ENCODE measurements at places on chromosomes 5 and 9.

DNA sequence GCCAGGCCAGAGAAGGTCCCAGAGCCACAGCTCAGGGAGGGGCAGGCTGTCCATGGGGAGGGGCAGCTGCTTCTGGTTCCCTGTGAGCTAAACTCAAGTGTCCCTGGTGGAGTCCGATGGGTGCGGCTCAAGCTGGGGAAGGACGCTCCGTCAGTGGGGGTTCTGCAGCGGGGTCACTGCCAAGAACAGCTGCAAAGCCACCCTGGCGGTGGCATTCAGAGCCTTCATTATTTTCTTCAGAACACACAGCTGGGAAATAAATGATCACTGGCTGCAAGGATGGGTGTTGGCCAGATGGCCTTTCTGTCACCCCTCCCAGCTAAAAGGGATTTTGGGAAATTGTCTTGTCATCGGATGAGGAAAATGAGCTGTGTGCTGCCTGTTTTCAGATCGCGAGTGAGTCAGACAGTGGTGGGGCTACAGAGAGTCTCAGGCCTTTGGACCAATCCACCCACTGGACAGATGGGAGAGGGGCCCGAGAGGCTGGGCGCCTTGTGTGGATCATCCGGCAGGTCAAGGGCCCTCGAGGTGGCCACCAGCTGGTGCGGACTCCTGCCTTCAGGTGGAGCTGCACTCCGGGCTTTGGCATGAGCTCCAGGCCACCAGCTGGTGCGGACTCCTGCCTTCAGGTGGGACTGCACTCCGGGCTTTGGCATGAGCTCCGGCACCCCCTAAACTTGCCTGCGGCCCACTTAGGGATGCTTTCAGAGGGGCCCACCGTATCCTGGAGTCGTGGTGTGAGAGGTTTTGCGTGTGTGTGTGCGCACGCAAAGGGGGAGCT is 17.9 kb upstream of the GFPT2 start:
- no peak for DNase-seq

DNA sequence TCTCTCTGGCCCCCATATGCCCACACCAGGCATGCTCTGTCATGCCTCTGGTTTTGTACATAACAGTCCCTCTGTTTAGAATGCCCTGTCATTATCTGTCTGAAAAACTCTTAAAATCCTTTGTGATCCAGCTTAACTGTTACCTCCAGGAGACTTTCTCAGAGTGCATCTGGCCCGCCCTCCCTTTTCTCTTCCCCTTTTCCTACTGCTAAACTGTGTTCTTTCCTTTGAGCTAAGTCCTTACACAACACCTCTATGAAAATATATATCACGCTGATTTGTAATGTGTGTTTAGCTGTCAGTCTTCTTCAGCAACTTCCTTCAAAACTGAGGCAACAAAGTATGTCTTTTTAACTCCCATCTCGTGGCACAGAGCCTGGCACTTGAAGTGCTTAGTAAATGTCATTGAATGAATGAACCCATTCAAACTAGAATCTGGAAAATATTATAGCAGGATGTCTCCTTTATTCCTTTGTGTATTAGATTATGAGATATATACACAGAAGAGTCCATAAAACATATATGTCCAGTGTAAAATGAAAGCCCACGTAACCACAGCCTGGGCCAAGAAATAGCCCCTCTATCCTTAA is 166.2 kb upstream of the KLF9 start:
- DNase-seq = no peak

DNA sequence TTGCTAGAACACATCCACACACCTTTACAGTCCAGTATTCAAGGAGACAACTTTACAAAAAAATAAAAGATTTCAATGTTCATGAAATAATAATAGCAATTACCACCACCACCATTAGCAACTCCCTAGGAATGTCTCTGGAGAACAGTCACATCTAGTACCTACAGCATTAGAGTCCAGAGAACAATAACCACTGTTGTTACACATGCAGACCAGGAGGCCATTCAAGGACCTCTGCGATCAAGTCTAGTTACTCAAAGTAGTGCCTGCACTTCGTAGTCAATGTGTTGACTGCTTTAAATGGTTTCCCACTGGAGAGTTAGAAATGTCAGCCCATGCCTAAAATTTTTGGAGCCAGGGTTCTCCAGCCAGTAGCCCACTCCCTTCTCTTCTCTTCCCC is 244.4 kb downstream of the DEPDC1B start:
- no peak for DNase-seq

- no peak for DNase-seq
Observed at GRCh38 chr5:92916036-92916435, 665.0 kb downstream of the NR2F1-AS1 start.

- no peak for DNase-seq
Observed at GRCh38 chr9:75149841-75150241, 61.5 kb downstream of the OSTF1 start.

- peak; percentile 49 for DNase-seq
Observed at GRCh38 chr9:28699632-28700031, 1126.4 kb upstream of the C9orf72 start.

- DNase-seq = no peak
Observed at GRCh38 chr5:67253911-67254310, 57.3 kb upstream of the CD180 start.

GRCh38 chr9:109013679-109014607 is 644 bp upstream of the CTNNAL1 start:
- DNase-seq = peak; percentile 87

- no peak for DNase-seq
Observed at GRCh38 chr9:36928210-36928609, 105.9 kb downstream of the PAX5 start.

GRCh38 chr9:136411378-136411777 is 920 bp downstream of the PMPCA start:
- DNase-seq = no peak

GRCh38 chr9:131735238-131736128 is 4.4 kb downstream of the RAPGEF1 start:
- no peak for DNase-seq

- no peak for DNase-seq
Observed at GRCh38 chr5:112822456-112822855, 38.6 kb upstream of the SRP19 start.

GRCh38 chr5:74903165-74903787 is 37.1 kb upstream of the FAM169A start:
- peak; percentile 30 for DNase-seq

- DNase-seq = no peak
Observed at GRCh38 chr5:139394654-139395566, at the start of gene PROB1. TSS of gene PROB1 (minus strand) at chr5:139395104. CDS start at chr5:139395081, 23 bp downstream.

- DNase-seq = no peak
Observed at GRCh38 chr5:98205691-98206461, 567.6 kb upstream of the RGMB start.

GRCh38 chr5:4576908-4577307 is 563.2 kb upstream of the ADAMTS16 start:
- no peak for DNase-seq

GRCh38 chr9:121350993-121351561 is 19.0 kb downstream of the STOM start:
- DNase-seq = no peak

DNA sequence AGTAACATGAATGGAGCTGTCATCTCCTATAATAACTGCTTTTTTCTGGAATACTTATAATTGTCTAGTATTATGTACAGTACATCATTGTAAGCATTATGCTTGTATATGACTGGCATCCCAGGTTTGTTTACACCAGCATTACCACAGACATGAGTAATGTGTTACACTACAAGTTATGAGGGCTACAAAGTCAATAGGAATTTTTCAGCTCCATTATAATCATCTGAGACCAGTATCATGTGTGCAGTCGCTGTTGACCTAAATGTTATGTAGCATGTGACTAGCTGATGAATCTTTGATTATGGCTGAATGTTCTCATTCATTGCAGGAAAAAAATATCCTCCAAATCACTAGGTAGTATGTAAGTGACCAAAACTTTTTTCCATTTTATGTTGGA is 2.2 kb downstream of the ZCCHC9 start:
- DNase-seq = no peak

DNA sequence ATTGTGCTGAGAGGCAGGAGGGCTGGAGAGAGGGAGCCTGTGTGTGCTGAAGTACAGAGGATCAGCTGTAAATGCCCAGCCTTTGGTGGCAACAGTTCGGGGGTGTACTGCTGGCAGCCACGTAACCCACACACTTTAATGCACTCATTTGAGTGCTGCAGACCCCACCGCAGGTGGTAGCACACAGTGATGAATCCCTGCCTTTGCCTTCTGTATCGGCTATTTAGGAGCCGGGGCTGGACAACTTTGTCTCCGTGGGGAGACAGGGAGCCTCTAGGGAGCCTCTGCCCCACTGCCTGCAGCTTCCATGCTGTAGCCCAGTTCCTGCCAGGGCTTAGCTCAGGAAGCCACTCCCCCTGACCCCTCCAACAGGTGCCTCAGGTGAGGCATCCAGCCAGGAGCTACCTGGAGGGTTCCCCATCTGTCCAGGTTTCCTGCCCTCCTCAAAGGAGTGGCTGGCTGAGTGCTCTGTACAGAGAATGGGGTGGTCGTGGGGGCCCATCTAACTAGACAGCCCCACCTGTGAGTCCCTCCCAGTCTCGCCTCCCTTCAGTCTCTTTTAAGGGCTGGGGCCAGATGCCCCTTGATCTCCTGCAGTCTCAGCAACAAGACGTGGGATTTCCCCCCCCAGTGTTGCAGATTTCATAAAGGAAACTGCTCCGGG is 44.5 kb downstream of the SECISBP2 start:
- DNase-seq = no peak

DNA sequence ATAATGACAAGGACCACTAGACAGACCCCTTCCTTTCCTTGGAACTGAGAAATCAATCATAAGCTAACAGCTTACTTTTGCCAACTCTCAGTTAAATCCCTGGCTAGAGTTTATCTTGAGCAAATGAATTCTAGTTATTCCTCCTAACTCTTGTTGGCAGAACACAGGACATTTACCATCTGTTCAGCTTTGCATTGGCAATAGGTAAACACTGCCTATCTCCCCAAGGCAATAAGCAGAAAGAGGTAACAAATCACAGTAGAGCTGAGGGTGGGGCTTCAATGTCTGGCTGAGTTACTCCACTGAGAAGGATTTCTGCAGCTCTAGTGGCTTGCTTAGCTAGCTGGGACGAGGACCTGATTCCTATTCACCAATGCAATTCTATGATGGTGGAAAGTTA is 503.3 kb upstream of the GRIA1 start:
- no peak for DNase-seq

GRCh38 chr5:148811756-148812155 is 14.7 kb upstream of the ADRB2 start:
- no peak for DNase-seq

DNA sequence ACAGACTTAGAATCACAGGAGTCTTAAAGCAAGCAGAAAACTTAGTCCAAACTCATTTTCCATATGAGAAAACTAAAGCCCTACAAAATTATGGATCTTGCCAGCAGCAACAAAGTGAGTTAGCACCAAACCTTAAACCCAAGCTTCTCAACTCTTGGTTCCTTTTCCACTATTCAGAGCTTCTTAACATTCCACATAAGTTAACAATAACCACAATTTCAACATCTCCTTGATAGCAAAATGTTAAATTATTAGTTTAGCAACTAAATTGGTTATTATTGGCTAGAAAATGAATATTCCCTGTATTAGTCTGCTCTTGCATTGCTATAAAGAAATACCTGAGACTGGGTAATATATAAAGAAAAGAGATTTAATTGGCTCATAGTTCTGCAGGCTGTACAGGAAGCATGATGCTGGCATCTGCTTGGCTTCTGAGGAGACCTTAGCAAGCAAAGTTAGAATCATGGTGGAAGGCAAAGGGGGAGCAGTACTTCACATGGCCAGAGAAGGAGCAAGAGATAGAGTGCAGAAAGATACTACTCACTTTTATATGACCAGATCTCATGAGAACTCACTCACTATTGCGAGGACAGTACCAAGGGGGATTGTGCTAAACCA is 26.2 kb upstream of the ARSB start:
- no peak for DNase-seq

- peak; percentile 22 for DNase-seq
Observed at GRCh38 chr9:19409401-19410194, 789 bp downstream of the ACER2 start.

- peak; percentile 21 for DNase-seq
Observed at GRCh38 chr9:23492126-23493002, 333.7 kb downstream of the ELAVL2 start.

- DNase-seq = no peak
Observed at GRCh38 chr9:119967867-119968535, 598.8 kb upstream of the BRINP1 start.

- DNase-seq = peak; percentile 8
Observed at GRCh38 chr9:24007185-24007584, 181.1 kb upstream of the ELAVL2 start.

DNA sequence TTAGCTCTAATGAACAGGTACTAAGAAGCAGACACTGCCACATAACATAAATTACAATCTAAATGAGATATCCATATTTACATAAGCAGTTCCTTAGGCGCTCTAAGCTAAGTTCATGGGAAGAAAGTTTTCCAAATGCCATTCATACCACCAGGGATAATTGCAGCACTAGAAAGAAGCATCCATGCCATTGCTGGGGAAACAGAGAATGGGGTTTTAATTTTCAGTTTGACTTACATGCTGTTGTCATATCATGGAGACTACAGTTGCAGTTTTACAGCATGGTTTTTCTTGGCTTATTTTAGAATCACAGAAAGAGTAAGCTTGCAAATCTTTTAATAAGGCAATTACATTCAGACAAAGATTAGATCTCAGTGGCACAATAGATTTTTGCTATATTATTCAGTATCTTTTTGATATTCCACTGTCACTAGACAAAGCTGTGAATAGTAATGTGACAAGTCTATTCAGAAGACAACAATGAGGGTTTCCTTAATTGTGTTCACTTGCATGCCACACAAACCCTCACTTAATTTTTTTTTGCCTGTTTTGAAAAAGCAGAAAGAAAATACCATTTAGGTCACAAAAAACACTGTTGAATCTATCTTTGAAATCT is 108.4 kb upstream of the ELAVL2 start:
- DNase-seq = no peak

DNA sequence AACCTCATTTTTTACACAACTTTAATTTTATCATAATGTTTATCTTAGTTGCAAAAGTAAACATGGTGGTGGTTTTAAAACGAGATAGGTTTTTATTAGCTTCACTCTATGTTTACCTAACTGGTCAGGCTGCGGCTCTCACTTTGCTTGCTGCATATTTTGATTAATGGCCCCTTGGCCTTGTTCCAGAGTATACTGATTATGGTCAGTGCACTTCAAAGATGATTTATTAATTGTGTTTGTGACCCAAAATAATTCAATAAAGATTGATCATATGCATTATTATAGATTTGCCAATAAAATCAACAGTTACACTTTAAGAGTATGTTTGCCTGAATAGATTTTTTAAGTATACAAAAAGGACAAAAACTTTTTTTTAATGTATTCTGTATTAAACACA is 188.0 kb downstream of the XRCC4 start:
- no peak for DNase-seq

DNA sequence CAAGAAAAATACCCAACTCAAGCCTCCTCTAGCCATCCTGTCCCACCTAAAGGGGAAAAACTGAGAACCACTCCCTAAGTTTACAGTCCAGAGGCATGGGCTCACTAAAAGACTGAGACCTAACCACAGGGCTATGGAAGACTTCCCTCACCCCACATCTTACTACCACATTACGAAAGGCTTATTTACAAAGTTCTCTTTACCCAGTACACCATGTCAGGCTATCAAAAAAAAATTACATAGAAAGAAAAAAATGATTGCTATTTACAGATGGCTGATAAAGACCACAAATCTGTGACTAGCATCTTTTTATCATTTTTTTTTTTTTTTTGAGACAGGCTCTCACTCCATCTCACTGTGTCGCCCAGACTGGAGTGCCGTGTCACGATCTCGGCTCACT is 69.7 kb upstream of the TNPO1 start:
- DNase-seq = no peak

GRCh38 chr5:170945275-170945674 is 83.5 kb downstream of the RANBP17 start:
- DNase-seq = no peak

Measured in SK-N-DZ (cell line).